Natural killer cell treated with Interleukin-12 subunit alpha and Interleukin-12 subunit beta and Interleukin-15 and Interleukin-18, amount 100 ng/mL, for 72 hours (primary cell): ENCODE measurements at places on chromosomes 5 and 9. TPM values are rescaled to one million over a fixed set of nuclear protein-coding genes. Genes with fewer than 3 reads are reported as not detected.
A peak's percentile ranks its signal among the peaks of the same experiment; 100 is the strongest.

GRCh38 chr9:133167769-133168168 is 4.1 kb upstream of the GBGT1 start:
- H3K4me3 ChIP-seq = no peak overlapping the region
- no peak for DNase-seq
- no peaks in the 10 kb centered on the region for H3K4me1 ChIP-seq
- H3K27me3 ChIP-seq = peaks cover 5% of the 10 kb centered on the region
- no peak overlapping the region for H3K27ac ChIP-seq

- H3K4me1 ChIP-seq = no peaks in the 10 kb centered on the region
- no peak overlapping the region for H3K27ac ChIP-seq
- no peaks in the 10 kb centered on the region for H3K36me3 ChIP-seq
- no peak for DNase-seq
These were observed 232.5 kb downstream of the GADD45G start for GRCh38 chr9:89837162-89837933.

DNA sequence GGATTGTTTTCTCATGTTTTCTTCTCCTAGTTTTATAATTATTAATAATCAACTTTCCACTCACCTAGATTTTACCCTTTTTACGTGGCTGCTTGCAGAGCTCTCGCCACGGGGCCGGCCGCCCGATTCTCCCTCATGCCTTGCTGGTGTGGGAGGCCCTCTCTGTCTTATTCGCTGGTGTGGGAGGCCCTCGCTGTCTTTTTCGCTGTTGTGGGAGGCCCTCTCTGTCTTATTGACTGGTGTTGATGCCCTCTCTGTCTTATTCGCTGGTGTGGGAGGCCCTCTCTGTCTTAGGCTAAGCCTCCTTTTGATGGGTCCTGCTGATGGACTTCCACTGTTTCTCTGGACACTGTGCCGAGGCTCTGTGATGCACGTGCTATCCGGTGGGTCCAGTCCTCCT is 161.3 kb upstream of the IRX2 start:
- no peaks in the 10 kb centered on the region for H3K4me1 ChIP-seq
- no peak overlapping the region for H3K27ac ChIP-seq
- H3K4me3 ChIP-seq = no peak overlapping the region
- no peaks in the 10 kb centered on the region for H3K27me3 ChIP-seq
- H3K36me3 ChIP-seq = no peaks in the 10 kb centered on the region
- no peak for DNase-seq

- H3K36me3 ChIP-seq = no peaks in the 10 kb centered on the region
- H3K27me3 ChIP-seq = peaks cover 16% of the 10 kb centered on the region
- no peak for DNase-seq
- no peak overlapping the region for H3K4me3 ChIP-seq
- no peak overlapping the region for H3K27ac ChIP-seq
These were observed 28.8 kb upstream of the DAB2IP start for GRCh38 chr9:121622387-121623203.

- H3K36me3 ChIP-seq = no peaks in the 10 kb centered on the region
- H3K27ac ChIP-seq = no peak overlapping the region
- no peak for DNase-seq
- H3K4me1 ChIP-seq = peaks cover 4% of the 10 kb centered on the region
- H3K27me3 ChIP-seq = peaks cover 2% of the 10 kb centered on the region
These were observed 60.8 kb downstream of the FGF18 start for GRCh38 chr5:171480239-171480638.

GRCh38 chr5:119398727-119399466 is 43.1 kb downstream of the TNFAIP8 start:
- H3K36me3 ChIP-seq = peaks cover 28% of the 10 kb centered on the region
- H3K27ac ChIP-seq = peak overlapping the region; percentile 96
- no peaks in the 10 kb centered on the region for H3K27me3 ChIP-seq
- peak overlapping the region; percentile 75 for H3K4me3 ChIP-seq

- no peak overlapping the region for H3K4me3 ChIP-seq
- H3K27me3 ChIP-seq = no peaks in the 10 kb centered on the region
- no peak overlapping the region for H3K27ac ChIP-seq
- peaks cover 6% of the 10 kb centered on the region for H3K36me3 ChIP-seq
- H3K4me1 ChIP-seq = no peaks in the 10 kb centered on the region
These were observed 58.5 kb downstream of the ZNF462 start for GRCh38 chr9:106921341-106921899.

DNA sequence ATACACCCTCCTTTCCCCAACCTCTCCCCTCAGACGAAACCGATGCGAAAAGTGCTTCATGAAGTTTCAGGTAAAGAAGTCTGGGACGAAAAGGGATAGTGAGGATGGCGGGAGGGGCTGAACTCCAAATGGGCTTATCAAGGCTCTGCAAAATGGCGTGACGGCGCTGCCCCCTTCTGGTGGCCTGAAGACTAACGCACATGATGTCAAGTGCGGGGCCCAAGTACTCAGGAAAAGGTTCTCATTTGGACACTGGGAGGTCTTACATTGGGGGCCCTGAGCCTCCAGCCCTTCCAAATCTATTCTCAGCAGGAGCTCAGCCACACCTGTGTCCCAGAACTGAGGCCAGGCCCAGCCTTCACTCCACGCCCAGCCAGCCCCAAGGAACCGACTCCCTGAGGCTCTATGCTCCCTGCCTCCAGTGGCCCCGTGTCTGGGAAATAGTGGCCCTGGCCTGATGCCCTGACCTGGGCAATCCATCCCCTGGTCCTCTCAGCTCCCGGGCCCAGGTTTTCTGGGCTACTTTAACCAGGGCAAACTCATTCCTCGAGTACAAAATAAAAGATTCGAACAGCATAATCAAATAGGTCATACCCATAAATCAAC is 119.9 kb downstream of the KCNIP1 start:
- no peak overlapping the region for H3K4me3 ChIP-seq
- H3K27me3 ChIP-seq = no peaks in the 10 kb centered on the region
- H3K4me1 ChIP-seq = no peaks in the 10 kb centered on the region
- no peak overlapping the region for H3K27ac ChIP-seq

DNA sequence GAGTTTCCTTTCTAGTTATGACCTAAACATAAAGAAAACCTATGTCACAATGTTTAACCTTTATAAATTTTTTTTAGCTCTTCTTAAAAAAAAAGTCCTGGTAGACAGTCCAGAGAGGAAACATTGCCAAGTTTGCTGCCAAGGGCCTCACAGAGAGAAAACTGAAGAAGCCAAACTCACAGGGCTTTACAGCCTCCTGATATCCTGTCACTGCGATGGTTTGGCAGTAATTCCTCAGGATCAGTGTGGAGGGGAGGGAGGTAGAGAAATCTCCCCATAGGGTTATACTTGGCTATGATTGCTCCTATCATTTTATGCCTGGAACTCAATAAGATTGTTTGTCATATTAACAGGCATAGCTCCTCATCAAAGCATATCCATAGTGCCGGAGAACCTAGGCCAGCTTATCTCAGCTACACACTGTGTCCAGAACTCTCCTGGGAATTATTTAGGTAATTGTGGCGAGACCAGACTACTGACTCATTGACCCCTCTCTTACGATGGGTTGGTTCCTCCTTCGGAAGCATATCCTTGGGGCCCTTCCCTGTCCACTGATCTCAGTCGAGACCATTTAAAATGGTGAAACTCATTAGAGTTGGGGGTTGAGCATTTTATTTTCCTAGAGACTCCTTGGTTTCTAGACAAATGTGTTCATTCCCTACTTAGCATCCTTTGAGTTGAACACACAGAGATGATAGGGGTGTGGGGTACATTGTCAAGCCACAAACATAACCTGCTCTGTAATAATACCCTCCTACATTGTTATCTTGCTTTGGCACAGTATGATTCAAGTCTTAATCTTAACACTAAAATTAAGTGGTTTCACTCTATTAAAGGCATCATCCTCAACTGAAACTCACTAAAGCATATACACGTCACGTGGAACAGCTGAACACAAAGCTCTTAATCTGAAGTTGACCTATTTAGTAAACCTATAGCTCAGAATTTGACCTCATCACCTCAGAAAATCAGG is 53.4 kb upstream of the TMC1 start:
- H3K4me3 ChIP-seq = no peak overlapping the region
- H3K4me1 ChIP-seq = peaks cover 11% of the 10 kb centered on the region
- H3K27ac ChIP-seq = no peak overlapping the region
- no peaks in the 10 kb centered on the region for H3K36me3 ChIP-seq

DNA sequence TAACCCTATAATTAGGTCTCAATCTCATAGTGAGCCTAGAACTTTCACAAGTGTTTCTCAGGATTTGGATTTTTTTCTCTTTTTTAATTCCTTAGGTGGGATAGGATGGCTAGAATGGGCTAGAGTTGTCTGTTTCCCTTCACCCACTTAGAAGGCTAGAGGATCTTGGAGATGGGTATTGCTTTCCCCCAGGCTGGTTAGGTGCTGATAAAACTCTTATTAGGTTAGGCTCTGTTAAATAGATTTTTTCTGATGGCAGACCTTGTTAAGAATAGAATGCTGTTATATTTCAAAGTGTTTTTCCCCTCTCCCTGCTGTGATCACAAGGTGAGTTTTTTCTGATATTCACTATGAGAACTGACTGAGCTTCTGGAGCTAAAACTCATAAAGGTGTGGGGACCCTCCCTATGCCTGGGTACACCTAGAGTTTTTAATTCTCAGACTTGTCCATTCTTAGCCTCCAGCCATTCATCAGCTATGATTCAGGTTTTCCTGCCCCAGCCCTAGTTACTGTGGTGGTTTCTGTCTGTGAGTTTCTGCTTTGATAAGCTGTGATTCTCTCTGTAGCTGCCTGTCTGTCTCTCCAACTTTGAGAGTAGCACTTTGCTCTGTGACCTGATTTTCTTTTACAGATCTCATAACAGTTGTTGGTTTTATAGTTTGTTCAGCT is 132.4 kb downstream of the HACD4 start:
- no peak for DNase-seq
- no peaks in the 10 kb centered on the region for H3K4me1 ChIP-seq
- H3K36me3 ChIP-seq = no peaks in the 10 kb centered on the region
- H3K27ac ChIP-seq = no peak overlapping the region
- H3K27me3 ChIP-seq = no peaks in the 10 kb centered on the region

GRCh38 chr9:123115146-123115913 is 81.9 kb downstream of the GPR21 start:
- H3K4me3 ChIP-seq = no peak overlapping the region
- no peak for DNase-seq
- peaks cover 3% of the 10 kb centered on the region for H3K4me1 ChIP-seq
- H3K27me3 ChIP-seq = no peaks in the 10 kb centered on the region

DNA sequence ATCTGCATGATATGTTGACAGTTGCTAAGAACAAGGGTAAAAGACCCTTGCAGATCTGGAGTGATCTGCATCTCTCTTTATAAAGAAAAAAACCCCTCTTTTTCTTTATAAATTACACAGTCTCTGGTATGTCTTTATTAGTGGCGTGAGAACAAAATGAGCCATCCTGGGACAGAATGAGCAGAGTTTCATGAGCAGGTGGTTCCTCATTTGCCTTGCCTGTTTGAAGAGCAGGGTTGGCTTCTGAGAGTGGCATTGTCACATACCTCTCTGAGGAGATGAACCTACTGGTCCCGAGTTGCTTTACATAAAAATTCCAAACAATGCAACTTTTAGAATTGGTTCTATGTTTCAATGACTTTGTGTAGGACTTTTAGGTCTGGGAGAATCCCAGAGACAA is 94.3 kb downstream of the INSYN2B start:
- H3K4me1 ChIP-seq = peaks cover 41% of the 10 kb centered on the region
- no peak overlapping the region for H3K4me3 ChIP-seq
- no peak for DNase-seq
- no peaks in the 10 kb centered on the region for H3K36me3 ChIP-seq

- DNase-seq = no peak
- H3K36me3 ChIP-seq = no peaks in the 10 kb centered on the region
- peaks cover 7% of the 10 kb centered on the region for H3K27me3 ChIP-seq
- H3K27ac ChIP-seq = no peak overlapping the region
These were observed 312.2 kb downstream of the EPB41L4A start for GRCh38 chr5:112106878-112107277.

- H3K36me3 ChIP-seq = no peaks in the 10 kb centered on the region
- no peak for DNase-seq
- no peaks in the 10 kb centered on the region for H3K27me3 ChIP-seq
- no peaks in the 10 kb centered on the region for H3K4me1 ChIP-seq
- no peak overlapping the region for H3K27ac ChIP-seq
- no peak overlapping the region for H3K4me3 ChIP-seq
These were observed 77.3 kb downstream of the NFIB start for GRCh38 chr9:14236591-14236990.

DNA sequence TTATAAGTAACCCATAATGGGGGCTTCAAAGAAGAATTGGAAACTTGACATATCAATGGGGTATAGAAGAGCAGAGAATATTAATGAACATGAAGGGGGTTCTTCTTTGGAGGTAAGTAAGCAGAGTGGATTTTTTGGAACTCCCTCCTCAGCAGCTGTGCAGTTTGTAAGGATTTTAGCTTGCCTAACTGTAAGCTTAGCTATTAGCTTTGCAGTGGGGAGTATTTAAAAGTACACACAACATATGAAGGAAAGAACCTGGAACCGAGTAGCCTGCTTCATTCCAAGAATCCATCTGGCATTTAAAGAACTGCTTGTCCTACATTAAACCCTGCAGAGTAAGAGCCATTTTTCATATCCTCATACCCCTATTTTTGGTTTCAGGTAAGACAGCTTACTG is 2.2 kb upstream of the PBX3 start:
- no peaks in the 10 kb centered on the region for H3K36me3 ChIP-seq
- peak overlapping the region; percentile 90 for H3K4me3 ChIP-seq
- no peak overlapping the region for H3K27ac ChIP-seq
- H3K4me1 ChIP-seq = peaks cover 22% of the 10 kb centered on the region
- peaks cover 6% of the 10 kb centered on the region for H3K27me3 ChIP-seq

GRCh38 chr5:102627315-102627714 is 127.8 kb upstream of the PAM start:
- no peak overlapping the region for H3K27ac ChIP-seq
- H3K4me3 ChIP-seq = no peak overlapping the region
- no peak for DNase-seq
- H3K27me3 ChIP-seq = peaks cover 7% of the 10 kb centered on the region
- H3K4me1 ChIP-seq = no peaks in the 10 kb centered on the region

DNA sequence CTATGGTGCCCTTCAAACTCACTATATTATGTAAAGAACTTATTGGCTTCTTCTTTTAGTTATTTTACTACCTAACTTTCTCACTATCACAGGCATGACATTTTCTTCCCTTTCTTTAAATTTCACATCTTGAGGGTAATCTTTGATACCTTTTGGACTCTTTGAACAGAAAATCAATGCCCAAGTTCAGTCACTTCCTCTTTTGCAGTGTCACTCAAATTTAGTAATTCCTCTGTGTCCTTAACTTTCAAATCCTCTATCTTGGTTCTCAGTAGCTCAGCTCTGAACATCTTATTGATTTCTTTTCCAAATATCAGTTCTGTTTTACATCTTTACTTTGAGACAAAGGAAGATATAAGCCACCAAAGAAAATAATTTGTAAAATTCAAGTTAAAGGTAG is 25.5 kb downstream of the CNTLN start:
- H3K4me3 ChIP-seq = no peak overlapping the region
- H3K27me3 ChIP-seq = no peaks in the 10 kb centered on the region
- H3K4me1 ChIP-seq = no peaks in the 10 kb centered on the region
- DNase-seq = no peak
- no peak overlapping the region for H3K27ac ChIP-seq

Gene CTXN3
- not detected for total RNA-seq

Gene GKAP1
- total RNA-seq = 2.5 TPM

Gene PFN3
- not detected for total RNA-seq

Gene PIP5KL1
- 2.7 TPM for total RNA-seq

Gene WDR38
- not detected for total RNA-seq

Gene DDX4
- total RNA-seq = not detected
